ENCODE measurements at places on chromosomes 3 and 15.
A peak's percentile ranks its signal among the peaks of the same experiment; 100 is the strongest.

- no peak for DNase-seq
Observed at GRCh38 chr15:72338617-72339321, 18.8 kb upstream of the CELF6 start.

GRCh38 chr3:9121366-9122001, 128.0 kb downstream of the SRGAP3 start:
- no peak for DNase-seq

DNA sequence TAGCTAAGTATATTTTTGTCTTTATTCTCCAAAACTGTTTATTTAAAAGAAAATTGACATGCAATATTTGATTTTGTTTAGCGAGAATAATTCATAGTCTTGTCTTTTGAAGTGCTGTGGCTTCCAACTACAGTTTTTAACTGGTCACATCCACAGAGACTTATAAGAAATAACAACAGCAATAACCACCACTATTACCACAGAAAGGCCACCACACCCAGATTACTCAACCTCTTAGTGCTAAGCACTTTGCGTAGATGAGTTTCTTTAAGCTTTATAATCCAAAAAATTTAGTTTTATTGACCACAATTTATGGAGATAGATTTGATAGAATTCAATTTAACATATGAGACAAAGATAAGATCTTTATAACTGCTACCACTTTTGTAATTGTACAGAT, 468.4 kb upstream of the UBE2E2 start:
- DNase-seq = no peak

DNA sequence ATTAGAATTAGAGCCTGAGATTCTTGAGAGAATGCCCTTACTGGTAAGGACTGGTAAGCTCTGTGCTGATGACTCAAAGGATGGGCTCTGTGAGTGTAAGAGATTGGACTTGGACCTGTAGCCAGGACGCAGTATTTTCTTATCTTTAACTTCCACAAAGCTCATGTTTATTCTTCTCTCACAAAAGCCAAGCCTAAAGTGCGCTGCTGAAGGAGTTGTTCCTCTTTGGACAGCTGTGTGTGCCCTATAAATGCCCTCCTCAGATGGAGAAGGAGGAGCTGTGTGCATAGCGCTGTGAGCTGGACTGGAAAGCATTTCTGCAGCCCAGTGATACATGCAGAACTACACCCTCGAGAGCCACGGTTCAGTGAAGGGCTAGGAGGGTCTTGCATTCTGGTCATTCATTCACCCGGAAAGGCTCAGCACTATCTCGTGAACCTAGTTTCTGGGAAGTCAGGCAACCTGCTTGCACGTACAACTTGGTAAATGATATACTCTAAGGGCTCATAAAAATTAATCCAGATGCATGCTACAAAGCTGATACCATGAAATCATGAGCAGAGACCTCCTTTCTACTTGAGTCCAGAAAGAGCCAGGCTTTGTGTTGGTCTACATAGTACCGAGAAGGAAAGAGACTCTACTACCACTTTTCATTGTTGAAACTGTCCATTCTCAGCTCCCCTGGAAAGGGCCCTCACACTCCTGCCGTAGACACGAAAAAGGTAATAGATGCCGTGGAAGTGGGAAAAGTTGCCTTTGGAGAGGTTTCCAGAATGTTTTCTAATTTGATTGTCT, 103.0 kb upstream of the TBL1XR1 start:
- no peak for DNase-seq

- DNase-seq = no peak
Observed at GRCh38 chr15:25993506-25993905, 130.4 kb upstream of the ATP10A start.

DNA sequence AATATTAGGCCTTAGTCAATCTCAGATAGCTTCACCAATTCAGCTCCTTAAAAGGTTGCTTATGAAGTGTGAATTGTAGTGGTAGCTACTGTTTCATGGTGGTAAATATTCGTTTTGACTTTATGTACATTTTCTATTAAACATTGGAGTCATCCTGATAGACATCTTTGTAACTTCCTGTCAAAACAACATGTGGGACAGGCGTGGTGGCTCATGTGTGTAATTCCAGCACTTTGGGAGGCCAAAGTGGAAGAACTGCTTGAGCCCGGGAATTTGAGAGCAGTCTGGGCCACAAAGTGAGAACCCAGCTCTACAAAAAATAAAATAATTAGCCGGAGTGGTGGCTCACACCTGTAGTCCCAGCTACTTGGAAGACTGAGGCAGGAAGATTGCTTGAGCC, 2.0 kb upstream of the TRIM59 start:
- no peak for DNase-seq

DNA sequence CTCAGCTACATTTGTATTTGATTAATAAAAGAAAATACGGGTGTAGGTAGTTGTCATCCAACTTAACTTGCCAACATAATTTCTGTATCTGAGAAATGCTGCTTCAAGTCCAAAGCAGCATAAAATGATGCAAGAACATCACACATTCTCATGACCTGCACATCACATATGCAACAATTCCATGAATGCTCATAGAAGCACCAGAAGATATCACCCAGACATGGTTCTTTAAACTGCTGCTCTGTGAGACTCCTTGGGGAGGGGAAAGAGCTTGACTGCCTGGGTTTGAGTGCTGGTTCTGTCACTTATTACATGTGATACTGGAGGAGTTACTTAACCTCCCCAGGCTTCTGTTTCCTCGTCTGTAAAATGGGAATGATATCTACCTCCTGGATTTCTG, 39.4 kb downstream of the CHST14 start:
- no peak for DNase-seq

- DNase-seq = no peak
Observed at GRCh38 chr3:23809840-23810342, 4.1 kb downstream of the UBE2E1 start.

DNA sequence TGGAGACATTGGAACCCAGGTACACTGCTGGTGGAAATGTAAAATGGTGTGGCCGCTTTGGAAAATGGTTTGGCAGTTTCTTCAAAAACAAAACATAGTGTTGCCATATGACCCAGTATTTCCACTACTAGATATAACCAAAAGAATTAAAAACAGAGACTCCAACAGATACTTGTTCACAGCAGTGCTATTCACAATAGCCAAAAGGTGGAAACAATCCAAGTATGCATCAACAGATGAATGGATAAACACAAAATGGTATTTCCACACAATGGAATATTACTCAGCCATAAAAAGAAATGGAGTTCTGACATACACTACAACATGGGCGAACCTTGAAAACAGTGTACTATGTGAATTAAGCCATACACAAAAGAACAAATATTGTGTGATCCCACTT, 59.4 kb upstream of the TIMP4 start:
- no peak for DNase-seq

GRCh38 chr15:35624881-35625280, 78.9 kb upstream of the DPH6 start:
- DNase-seq = no peak

DNA sequence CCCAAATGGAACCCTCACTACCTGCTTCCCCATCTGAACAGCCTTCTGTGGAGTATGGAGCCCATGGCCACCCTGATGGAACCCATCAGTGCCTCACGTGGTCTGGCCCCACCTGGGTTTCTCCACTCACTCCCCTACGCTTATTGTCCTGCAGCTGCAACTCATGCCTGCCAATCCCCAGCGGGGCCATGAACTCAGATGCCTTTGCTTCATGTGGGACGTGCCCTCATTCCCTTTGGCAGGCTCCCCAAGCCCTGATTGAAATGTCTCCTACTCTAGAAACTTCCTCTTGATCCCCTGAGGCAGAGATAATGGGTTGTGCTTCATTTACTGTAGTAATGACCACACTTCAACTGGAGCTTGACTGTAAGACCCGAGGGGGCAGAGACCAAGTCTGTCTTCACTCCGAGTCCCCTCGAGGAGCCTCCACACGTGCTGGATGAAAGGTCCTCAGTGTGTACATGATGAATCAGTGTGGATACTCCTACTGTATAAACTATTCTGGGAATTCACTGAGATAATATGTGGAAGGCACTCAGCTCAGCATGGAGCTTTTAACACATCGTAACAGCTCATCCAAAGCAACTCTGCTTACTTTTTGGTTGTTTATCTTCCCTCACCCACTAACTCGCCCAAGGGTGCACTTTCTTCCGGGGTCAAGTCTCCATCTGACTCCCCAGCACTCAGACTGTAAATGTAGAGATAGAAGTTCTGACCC, 232.8 kb upstream of the BHLHE40 start:
- no peak for DNase-seq

DNA sequence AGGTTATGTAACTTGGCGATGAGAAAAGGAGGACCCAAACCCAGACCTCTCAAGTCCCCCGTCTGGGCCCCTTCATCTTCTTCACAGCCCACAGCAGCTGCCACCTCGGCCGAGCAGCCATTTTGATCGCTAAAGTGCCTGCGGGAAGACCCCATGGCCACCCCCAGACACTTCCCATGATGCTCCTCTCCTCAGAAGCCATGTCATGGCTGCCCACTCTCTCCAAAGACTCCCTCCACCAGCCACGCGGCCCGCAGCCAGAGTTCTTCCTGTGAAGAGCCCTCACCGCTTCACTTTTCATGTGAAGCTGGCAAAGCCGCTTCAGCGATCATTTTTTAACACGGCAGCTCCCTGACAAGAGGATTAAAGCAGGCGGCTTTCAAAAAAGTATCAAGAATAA, 335.2 kb downstream of the RORA start:
- DNase-seq = no peak

- DNase-seq = no peak
Observed at GRCh38 chr15:92429378-92430068, 35.8 kb downstream of the ST8SIA2 start.

DNA sequence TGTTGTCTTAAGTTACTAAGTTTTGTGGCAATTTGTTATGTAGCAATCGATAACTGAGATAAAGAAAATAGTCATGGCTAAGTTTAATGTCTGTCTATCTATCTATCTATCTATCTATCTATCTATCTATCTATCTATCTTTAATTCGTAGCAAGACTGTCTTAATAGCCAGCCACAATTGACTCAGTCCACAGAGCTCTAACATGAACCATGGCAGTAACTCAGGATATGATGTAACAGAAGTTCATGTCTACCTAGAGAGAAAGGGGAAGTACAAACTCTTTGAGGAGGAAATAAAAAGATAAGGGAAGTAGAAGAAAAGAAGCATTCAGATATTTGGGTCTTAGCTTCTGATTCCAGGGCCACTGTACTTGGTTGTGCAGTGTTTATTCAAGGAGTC, 61.5 kb upstream of the FNDC3B start:
- no peak for DNase-seq

DNA sequence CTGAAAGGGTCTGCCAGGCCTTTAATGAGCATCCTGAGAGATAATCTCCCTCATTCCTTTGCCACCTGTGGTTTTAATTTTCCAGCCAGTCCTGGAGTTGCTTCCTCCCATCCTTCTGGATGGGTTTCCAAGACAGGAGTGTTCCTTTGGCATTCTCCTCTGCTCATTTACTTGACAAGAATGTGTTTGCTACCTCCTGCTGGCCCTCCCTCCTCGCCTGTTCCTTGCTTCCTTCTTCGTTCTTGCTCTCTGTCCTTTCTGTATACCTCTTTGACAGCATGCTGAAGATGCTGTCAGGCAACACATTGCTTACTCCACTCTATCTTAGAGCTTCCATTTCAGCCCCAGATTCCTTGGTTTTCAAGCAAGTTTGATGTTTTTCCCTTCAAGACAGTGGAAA, 46.0 kb downstream of the ERC2 start:
- no peak for DNase-seq

GRCh38 chr15:52745326-52746161, 44.6 kb downstream of the ONECUT1 start:
- no peak for DNase-seq

DNA sequence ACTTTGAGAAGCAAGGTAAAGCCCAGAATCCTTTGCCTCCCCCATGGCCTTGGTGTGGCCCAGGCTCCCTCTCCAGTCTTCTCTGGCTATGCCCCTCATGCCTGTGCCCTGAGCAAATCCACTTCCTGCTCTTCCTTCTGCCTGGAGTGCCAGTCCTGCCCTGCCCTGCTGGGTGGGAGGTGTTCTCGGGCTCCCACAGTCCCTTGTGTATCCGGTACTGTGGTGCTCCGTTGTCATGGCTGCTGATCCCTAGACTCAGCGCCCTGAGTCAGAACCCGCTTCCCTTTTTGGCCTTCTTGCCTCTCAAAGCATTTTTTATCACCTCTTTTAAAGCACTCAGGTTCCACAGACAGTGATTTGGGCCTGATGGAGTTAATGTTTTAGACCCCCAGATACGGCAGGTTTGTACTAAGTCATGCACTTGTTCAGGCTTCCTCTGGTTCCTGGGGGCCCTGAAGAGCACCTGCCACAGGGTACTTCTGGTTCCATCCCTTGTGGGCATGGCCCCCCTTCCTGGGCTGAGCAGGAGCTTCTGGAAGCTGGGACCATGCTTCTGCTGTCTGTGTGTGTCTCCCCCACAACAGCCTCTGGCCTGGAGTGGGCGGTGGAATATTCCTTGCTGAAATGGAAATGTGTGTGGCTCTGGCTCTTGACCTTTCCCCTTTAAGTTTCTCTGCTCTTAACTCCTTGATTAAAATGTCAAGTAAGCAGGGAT, 29.6 kb upstream of the ADAMTS7 start:
- no peak for DNase-seq

- DNase-seq = no peak
Observed at GRCh38 chr15:31296219-31296645, 30.4 kb upstream of the KLF13 start.

DNA sequence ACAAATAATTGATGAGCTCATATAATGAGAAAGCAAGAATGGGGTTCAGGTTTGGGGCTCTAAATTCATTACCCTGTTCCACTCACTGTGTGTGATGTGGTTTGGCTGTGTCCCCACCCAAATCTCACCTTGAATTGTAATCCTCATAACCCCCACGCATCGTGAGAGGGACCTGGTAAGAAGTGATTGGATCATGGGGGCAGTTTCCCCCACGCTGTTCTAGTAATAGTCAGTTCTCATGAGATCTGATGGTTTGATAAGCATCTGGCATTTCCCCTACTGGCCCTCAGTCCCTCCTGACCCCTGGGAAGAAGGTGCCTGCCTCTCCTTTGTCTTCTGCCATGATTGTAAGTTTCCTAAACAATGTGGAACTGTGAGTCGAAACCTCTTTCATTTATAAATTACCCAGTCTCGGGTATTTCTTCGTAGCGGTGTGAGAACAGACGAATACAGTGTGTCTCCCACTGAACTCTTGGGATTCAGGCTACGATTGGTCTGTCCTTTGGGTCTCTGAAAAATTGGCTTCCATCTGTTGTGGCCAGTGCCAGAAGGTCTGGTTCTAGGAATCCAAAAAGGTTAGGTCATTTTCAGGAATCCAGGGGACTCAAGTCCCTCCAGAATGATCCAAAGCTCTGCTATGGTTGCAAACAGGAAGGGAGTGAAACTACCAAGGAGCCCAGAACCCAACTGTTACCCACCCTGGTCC, 87.7 kb downstream of the XXYLT1 start:
- no peak for DNase-seq

- no peak for DNase-seq
Observed at GRCh38 chr3:124873226-124873625, 13.9 kb downstream of the ITGB5 start.

- DNase-seq = peak; percentile 17
Observed at GRCh38 chr3:71784914-71785531, at the start of gene PROK2. PROK2 (minus strand) TSS chr3:71785148; CDS start chr3:71785052, 96 bp downstream.

Measured in activated naive CD8-positive, alpha-beta T cell treated with anti-CD3 and anti-CD28 coated beads, Interleukin-2, amount 50 U/mL, for 16 hours (primary cell).